Activated CD4-positive, alpha-beta T cell treated with anti-CD3 and anti-CD28 coated beads, Interleukin-2, amount 50 U/mL, for 48 hours (primary cell): ENCODE measurements at places on chromosomes 12 and 14.
A peak's percentile ranks its signal among the peaks of the same experiment; 100 is the strongest.

- no peak for DNase-seq
These were observed 213.7 kb downstream of the ESR2 start for GRCh38 chr14:64080452-64080851.

DNA sequence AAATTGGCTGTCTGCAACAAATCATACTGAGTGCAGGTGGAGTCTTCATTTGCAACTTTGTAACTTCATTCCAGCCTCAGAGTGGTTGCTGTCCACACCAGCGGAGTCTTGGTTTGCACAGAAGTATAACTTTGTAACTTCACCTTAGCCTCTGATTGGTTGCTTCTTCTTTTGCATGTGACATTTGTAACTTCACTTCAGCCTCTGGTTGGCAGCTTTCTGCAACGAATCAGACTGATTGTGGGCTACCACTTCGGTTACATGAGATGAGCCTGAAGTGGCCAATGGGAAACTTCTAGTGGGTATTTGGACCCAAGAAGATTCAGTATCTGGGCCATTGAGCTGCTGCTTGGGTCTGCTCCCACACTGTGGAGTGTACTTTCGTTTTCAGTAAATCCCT lies 17.8 kb downstream of the RASSF8 start:
- DNase-seq: no peak

DNA sequence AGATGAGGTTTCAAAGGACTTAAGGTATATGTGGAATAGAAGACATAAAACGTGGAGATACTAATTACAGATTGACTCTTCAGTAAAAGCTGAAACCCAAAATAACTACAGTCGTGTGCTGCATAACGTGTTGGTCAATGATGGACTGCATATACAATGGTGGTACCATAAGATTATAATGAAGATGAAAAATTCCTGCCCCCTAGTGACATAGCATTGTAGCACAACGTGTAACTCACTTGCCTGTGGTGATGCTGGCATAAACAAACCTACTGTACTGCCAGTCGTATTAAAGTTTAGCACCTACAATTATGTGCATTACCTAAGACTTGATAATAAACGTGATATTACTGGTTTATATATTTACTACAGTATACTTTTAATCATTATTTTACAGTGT lies 150.3 kb downstream of the LRRK2 start:
- DNase-seq: no peak

- DNase-seq: no peak
These were observed 42.1 kb downstream of the CCDC91 start for GRCh38 chr12:28232211-28232928.

DNA sequence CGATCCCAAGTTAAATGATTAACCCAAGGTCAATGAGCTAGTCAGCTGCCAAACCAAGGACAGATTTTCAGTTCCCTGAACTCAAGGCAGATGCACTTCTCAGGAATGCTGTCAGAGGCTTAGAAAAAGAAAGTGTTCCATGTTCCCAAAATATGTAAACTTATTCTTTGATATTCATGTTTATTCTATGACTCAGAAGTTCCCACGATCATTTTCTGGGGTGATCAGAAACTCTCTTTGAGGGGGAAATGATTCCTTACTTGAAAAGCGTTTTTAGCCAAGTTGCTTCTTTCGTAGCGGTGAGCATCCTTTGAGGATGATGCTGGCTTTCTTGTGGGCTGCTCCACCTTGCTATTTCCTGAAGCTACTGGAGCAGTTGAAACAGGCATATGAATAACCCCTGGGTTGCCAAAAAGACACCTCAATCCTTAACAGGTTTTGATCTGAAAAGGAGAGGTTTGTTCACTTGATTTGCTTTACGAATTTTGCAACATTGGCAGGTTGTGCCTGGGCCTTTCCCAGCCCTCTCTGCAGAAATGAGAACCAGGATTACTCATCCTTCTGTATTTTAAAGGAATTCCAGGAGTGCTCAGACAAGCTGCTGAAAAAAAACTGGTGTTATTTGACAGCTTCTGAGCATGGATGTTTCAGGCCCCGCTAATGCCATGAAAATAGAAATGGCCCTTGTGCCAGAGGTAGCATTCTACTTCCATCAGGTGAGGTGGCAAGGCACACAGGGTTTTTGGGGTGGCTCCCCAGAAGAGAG lies 121.4 kb upstream of the HIF1A start:
- peak; percentile 37 for DNase-seq

DNA sequence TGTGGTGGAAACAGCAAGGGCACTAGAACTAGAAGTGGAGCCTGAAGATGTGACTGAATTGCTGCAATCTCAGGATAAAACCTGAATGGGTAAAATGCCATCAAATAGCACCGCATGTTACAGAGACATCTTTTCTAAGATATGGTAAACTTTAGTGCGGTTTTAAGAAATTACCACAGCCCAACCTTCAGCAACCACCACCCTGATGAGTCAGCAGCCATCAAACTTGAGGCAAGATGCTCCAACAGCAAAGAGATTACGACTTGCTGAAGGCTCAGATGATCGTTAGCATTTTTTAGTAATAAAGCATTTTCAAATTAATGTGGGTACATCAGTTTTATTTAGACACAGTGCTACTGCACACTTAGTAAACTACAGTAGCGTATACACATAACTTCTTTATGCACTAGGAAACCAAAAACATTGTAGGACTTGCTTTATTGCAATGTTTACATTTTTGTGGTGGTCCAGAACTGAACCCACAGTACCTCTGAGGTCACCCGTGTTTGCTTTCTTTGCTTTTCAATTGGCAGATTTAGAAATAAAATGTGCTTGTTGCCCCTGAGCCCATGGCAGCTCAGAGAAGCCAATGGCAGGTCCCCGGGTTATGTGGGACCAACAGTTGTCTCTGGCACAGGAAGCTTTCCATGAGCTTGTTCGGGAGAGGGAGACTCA lies 15.9 kb downstream of the GOLGA3 start:
- no peak for DNase-seq

GRCh38 chr12:25155022-25155576 lies 39.9 kb downstream of the DNAI7 start:
- no peak for DNase-seq

DNA sequence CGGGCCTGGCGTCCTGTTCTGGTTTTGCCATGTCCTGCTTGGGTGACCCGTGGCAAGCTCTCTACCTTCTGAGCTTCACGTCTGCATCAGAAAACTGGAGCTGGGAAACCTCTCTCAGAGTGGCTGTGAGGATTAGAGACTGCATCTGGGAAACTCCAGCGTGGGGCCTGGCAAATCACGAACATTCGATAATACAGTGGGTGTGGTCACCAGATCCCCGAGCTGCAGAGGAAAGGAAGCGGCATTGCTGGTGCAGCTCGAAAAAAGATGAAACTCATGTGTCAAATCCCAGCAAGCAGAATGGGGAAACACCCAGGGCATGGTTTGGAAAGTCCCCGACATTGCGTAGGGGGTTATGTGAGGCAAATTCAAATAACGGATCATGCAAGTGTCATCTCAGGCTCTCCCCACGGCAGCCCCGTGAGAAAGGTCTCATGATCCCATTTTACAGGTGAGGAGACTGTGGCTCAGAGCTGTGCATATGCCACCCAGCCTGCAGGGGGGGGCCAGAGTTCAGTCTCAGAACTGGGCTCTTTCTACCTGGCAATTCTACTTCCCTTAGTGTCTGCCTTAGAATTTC lies 98.1 kb upstream of the VRK1 start:
- DNase-seq: peak; percentile 35
